ENCODE measurements at places on chromosomes 6 and 20.

DNA sequence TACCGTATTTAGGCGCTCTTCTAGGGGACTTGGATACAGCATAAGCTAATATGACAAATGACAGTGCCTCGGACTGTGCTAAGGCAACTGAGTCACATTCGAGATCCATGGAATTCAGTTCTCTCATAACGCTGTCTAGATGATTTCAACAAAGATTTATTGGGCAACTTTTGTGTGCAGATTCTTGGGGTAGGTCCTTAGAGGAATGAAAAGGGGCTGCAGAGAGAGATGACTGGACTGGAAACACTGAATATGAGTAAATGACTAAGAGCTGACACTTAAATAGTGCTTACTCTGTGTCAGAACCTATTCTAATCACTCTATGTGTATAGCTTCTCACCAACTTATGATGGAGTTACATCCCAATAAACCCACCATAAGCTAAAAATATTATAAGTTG, 36.4 kb upstream of the MARCKS start:
- DNase-seq, result no peak

GRCh38 chr20:18138639-18139583, 1.2 kb downstream of the KAT14 start:
- DNase-seq, result no peak

DNA sequence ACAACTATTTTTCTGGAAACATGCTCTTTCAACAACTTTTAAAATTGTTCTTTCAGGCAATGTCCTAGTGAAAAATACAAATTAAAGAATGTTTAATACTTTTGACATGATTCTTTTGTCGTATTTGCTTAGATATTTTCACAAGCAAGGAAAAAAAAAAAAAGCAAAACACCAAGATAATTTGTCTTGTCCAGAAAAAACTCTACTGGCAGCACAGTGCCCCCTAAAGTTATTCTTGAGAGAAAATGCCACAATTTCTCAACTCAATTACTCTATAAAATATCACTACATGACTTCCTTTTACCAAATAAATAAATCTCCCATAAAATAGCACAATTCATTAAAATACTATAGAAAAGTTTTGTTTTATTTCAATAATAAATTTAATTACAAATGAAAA, 652.5 kb upstream of the EPHA7 start:
- no peak for DNase-seq

DNA sequence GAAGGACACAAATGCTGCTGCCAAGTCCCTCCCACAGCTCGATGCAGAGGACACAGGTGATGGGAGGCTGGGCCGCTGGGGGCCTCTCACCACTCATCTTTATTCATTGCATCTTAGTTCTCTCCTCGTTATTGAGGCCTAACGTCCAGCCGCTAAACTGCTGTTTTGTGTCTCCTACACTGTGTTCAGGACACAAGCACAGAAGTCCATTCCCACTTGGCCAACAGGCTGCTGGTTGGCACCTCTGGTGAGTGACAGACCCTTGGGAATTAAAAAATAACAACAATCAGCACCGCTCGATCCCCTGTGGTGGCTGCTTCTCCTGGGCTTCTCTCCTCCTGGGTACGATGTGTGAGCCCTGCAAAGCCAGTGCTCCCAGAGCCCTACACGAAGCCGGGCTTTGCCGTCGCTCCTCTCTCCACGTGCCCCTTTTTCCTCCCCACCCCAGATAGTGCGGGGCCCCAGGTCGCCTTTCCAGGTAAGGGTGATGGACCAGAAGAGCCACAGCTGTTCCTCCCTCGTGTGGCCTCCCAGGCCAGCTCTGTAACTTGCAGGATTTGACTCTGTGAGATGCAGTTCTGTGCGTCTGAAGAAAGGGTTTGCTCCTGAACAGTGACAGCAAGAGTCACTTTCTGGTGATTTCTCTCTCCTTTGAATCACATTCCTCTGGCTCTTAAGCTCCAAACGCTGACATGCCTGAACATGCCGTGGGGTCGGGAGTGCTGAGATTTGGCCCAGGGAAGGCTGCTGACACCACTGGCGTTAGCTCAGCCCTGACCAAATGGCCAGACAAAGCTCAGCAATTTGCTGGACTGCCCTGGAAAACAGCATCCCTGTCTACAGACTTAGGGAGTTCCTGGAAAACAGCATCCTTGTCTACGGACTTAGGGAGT, 59.3 kb downstream of the DLL1 start:
- no peak for DNase-seq

GRCh38 chr6:168377484-168377855, 57.9 kb upstream of the DACT2 start:
- no peak for DNase-seq

DNA sequence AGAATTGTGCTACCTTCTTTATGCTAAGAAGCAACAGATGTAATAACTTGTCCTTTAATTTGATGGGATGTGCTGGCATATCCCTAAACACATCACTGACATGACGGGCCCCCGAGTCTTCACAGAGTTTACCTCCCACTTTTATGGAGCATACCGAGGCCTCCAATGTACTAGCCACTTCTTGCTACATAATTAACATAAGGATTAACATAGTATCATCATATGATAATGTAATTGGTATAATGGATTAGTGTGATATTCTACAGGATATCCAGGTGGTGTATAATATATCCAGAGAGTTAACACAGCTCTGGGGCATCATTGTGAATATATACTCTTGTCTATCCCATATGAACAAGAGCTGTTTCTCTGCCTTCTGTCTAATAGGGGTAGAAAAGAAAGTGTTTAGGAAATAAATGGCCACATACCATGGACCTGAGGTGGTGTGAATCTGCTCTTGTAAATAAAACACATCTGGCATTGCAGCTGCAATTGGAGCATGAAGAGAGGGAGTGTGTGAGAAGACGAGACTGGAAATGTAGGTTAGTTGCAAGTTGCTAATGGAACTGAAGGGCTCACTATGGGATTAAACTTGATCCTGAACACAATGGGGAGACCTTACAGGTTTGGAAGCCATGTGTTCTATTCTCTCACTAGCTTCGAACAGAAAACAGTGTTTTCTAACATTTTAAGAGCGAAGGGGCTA, 102.3 kb downstream of the IYD start:
- DNase-seq, result no peak

- no peak for DNase-seq
These were observed 418.6 kb upstream of the MAN1A1 start for GRCh38 chr6:119768201-119768600.

DNA sequence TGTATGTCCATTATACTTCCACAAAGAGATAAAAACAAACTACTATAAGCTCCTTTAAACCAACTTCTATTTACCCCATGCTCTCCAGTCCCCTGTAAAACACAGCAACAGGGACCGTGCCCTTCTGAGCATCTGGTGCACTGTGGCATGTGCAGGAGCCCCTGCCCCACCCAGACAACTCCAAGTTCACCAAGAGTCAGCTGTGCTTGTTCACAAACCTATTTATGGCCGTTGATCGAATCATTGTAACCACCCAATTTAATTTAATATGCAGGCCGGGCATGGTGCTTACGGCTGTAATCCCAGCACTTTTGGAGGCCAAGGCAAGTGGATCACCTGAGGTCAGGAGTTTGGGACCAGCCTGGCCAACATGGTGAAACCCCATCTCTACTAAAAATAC, 13.7 kb upstream of the BLCAP start:
- DNase-seq, result no peak

DNA sequence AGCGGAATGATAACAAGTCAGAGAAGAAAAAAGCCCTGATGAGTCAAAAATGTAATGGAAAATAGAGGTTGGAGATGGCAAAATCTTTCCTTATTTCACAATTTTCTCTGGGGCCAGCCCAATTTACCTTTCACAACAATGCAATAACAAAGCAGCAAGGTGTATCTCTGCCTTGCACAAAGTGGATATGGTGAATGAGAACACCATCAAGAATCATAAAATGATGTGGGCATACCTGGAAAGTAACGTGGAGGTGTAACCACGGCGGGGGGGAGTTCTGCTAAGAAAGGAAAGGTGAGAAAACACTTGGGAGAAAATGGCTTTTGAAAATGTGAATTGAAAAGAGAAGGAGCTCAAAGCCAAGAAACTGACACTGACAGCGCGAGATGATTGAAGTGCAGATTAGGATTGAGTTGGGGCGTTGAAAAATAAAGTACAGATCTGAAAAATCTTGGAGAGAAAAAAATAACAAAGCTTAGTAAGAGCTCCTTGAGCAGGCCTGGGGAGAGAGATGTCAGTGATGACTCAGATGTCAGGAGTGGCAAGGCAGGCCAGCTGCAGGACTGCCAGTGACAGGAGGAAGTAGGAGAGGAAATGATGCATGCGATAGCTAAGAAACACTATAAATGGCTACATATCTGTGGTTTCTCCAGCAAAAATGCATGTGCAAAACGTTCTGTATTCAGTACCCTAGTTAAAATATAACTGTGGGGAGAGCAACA, 26.2 kb downstream of the ARHGAP18 start:
- peak; percentile 44 for DNase-seq
